ENCODE measurements at places on chromosomes 12 and 14.

DNA sequence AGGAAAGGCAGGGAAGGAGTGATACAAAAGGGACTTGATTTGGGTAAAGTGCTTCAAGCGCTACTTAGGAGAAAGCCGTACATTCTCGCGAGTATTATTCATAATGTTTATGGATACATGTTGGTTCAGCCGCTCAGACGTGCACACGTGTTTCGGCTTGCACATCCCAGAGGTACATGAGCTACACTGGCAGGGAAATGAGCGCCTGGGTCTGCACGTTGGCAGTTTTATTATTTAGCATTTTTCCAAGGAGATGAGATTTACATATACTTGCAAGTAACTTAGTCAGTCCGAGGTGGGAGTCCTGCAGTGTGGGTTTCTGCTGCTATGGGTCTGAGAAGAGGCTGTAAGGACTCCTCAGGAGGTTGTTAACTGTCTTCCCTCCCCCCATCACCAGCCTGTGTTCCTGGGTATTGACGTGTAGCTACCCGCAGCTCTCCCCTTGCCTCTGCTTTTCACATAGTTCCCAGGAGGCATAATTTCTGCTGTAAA, 1.5 kb downstream of the PRKCH start:
- DNase-seq, result no peak

GRCh38 chr12:12508612-12509011, 54.1 kb downstream of the DUSP16 start:
- DNase-seq, result no peak

- DNase-seq, result peak; percentile 31
Measured at GRCh38 chr14:101908795-101909194, 55.6 kb upstream of the DYNC1H1 start.

GRCh38 chr14:100617410-100618317, 30.4 kb upstream of the BEGAIN start:
- DNase-seq, result peak; percentile 83

DNA sequence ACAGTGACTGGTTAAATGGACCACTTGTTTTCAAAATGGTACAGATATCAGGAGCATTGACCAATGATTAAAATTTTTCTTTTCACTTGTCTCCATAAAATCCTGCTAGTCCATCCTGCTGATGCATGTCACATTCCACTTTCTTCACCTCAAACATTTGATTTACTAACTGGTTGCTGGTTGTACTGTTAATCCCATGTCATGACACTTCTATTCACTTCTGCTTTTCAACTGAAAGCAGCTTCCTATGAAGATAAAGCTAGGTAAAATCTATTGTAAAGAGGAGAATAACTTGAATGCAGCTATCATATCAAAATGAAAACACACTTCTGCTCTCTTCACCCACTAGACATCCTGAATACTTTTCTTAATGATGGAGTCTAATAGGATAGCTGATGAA, 149.6 kb upstream of the OTX2 start:
- DNase-seq, result no peak

DNA sequence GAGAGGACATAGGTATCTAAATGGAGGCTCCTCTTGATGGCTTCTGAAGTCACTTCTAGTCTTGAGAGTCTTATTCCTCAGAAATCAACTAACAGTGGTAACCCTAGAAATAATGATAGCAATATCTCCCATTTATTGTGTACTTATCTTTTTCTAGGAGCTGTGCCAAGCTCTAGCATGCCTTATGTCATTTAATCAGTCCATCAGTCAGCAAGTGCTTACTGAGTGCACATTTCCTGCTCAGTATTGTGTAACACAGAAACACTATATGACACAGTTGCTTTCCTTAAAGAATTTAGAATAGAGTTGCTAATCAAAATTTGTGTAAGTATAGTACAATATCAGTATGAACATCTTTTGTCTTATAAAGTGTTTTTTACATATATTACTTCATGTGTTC, 36.6 kb downstream of the KRT76 start:
- no peak for DNase-seq

DNA sequence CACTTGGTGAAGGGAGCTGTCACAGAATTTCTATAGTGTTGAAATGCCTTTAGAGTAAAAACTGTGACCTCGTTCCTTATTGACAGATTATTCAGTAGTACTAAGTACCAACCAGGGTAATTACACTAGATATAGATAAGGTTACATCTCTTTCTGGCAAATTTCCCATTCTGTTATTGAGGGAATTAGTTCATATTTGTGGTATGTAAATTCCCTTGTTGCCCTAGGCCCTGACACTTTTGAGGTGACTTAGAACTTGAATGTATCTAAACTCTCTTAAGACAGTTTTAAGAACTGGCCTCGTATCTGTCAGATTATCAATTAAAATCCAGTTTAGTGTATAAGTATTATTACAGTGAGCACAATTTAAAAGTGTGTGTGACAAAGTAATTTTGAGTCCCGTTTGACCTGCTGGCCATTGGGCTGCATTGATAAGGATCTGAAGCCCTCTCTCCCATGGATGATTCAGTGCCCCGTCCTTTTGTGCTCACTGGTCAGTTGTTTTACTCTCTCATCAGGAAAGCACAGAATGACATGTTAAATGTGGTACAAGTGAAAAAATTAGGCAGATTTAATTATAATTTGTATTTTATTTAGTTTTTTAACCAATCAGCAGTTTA, 123.2 kb downstream of the GPR135 start:
- no peak for DNase-seq

Measured in globus pallidus (tissue), 1 donor.